ENCODE measurements at places on chromosomes 6 and 20.

DNA sequence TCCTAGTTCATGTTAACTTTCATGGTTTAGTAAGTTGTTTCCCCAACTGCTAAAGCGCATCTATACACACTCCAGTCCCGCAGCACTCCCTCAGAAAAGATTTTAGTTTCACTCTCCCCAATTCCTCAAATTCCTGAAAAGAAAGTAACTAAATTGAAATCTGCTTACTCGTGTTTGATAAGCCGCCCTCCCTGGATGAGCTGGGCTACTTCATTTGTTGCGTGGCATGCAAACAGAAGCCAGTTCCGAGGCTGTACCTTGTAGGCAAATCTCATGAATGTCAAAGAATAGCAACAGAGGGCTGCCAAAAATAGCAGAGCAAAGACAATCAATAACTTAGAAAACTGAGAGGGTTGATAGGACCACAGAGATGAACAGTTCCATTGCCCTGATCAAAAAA, 16.9 kb downstream of the MPC1 start:
- DNase-seq = no peak

DNA sequence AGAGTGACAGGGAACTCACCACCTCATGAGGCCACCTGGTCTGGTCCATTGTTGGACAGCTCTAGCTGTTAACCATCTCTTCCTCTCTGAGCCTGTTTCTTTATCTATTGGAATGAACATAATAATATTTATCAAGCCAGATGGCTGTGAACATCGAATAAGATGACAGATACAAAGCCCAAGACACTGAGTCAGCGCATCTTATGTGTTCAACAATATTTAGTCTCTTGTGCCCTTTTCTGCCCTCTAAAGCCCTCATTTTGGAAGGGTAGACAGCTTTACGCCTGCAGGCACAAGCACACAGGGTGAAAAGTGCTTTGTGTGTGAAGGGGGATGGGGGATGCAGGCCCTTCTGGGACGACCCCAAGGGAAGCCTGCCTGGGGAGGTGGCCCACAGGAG, 164.0 kb downstream of the GRM4 start:
- DNase-seq = no peak

DNA sequence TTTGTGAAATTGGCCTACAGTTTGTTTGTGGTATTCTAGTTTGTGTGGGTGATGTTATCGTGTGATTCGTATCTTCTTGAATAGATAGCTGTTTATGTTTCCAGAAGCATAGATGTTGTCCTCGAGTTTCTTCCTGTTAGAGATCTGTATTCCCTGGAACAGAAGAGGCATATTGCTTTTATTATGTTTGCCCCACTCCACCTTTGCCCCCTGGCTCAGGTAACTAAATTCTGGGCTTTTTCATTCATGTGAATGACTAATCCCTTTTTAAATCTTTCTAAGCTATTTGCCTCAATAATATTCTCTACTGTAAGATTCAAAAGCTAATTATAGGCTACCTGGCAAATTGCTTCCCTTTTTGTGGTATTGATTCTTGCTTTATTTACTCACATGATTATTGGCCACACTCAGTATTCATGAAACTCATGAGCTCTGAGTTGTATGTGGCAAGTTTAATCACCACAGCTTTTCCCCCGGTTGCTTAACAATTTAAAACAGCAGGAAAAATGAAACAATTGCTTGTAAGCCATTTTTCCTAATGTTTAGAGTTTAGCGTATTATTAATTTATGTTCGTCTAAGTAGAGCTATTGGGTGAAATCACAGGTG, 12.6 kb downstream of the RNF217 start:
- no peak for DNase-seq

GRCh38 chr20:42179768-42180167, 561.6 kb upstream of the CHD6 start:
- no peak for DNase-seq

DNA sequence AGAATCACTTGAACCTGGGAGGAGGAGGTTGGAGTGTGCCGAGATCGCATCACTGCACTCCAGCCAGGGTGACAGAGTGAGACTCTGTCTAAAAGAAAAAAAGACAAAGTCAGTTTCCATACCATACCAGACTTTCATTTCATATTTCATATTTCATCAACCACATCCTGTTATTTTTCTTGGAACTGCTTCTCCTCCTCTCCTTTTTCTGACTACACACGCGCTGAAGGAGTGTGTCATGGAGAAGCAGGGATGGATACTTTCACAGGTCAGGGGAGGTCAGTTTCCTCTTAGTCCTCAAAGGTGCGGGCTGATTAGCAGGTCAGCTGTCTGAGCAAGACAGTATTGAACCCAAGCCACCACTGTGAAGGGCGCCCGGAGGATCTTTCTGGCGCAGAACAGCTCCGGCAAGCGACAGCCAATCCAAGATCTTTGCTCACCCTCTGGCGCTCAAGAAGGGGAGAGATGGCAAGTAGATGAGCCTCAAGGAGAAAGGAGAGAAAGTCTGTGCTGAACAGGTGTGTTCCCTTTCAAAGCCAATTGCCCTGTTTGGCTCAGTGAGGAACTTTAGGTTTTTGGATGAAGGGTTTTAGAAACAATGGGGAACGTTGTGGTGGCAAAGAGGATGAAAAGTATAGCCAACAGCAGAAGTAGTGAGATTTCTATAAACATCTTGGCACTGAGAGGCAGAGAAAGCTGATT, 18.9 kb upstream of the SYNJ2 start:
- no peak for DNase-seq

DNA sequence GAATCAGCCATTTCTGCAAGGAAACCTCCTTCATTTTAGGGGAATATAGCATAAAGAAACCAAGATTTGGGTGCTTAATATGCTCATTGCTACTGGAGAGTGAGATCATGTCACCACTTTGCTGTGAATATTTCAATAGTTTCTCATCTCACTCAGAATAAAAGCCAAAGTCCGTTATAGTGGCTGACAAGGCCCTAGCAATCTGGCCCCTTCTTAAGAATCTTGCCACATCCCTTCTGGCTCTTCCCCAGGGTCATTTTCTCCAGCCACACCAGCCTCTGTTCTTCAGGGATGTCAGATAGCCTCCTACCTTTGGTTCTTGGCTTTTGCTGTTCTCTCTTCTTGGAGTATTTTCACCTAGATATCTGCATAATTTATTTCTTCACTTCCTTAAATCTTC, 24.8 kb upstream of the MLIP start:
- no peak for DNase-seq

GRCh38 chr6:74137911-74138310, 441.9 kb downstream of the CD109 start:
- DNase-seq = no peak

DNA sequence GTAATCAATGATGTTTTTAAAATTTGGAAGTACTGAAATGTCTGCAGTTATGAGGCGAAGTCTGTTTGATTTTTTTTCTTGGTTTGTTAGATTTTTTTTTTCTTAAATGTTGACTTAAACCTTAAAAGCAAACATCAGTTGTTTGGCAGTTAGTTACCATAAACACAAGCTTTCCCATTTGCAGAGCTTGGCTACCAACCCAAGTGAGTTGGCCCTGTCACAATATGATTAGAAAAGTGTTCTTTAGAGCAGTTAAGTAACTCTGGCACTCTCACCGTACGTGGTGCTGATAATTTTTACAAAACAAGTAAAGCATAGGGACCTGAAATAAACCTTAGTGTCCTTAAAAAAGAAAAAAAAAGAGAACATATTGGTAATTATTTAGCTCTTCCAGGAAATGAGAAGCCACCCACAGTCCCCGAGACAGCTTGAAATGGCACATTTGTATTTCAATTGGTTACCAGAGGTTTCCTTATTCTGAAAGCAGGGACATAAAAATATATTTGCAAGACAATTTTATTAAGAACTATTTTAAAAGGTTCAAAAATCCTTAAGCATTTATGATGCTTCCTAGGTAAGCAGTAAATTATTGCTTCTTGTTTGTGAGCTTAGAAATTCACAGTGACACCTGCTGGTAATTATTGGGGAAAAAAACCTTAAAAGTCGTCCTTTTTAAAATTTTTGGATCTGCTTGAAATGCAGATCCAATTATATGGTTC, 3.9 kb downstream of the HEY2 start:
- no peak for DNase-seq

DNA sequence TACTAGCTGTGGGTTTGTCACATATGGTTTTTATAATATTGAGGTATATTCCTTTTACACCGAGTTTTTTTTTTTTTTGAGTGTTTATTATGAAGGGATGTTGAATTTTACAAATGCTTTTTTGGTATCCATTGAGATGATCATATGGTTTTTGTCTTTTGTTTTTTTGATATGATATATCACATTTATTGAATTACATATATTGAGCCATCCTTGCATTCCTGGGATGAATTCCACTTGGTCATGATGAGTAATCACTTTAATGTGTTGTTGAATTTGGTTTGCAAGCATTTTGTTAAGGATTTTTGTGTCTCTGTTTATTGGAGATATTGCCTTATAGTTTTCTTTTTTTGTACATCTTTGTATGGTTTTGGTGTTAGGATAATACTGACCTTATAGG, 3.3 kb upstream of the ZNF337 start:
- no peak for DNase-seq

DNA sequence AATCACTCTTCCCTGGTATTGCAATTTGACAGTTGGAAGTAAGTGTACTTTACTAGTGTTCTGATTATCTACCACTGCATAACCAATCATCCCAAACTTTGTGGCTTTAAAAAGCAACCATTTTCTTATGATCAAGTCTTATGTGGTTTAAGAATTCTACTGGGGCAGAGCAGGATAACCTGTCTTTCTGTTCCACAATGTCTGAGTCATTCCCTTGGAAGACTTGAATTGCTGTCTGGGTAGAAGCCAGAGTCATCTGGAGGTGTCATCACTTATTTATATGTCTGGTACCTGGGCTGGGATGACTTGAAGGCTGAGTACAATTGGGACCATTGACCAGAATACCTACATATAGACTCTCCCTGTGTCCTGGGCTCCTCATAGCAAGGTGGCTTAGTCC, 644.3 kb downstream of the HDGFL1 start:
- DNase-seq = no peak
